WTC11 (cell line): ENCODE measurements at places on chromosomes 16 and 17.

DNA sequence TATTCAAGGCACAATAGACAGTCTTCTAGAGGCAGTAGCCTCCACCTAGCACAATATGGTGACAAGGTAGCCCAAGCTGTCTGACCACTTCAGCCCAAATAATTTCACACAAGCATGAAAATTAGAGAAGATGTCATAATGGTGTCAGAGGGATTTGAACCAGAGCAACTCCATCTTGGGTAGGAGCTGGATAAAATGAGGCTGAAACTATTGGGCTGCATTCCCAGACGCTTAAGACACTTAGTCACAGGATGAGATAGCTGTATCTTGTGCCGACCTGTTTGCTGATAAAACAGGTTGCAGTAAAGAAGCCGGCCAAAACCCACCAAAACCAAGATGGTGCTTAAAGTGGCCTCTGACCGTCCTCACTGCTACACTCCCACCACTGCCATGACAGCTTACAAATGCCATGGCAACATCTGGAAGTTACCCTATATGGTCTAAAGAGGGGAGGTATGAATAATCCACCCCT lies 192.6 kb downstream of the CPPED1 start:
- DNase-seq, result no peak

DNA sequence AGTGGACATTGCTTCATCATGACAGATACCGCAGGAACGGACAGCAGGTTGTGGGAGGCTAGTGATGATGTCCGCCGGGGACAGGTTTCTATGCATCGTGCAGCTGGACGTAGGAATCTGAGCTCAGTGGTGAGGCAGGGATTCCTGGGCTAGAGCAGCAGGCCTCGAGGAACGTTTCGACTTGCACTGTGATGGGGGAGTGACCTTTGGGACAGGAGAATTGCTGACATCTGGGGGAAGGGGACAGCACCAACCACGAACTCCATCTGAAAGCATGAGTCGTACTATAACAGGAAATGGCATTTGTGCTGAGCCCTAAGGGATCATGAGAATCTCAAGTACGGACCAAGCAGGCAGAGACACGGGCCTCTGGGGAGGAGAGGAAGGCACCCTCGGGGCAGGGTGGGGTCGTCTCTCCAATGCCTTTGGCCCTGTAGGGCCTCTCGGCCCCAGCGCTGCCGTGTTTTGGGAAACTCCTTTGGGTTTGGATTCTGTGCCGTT lies 65.8 kb upstream of the ENDOV start:
- no peak for DNase-seq

- no peak for DNase-seq
These were observed 17.1 kb downstream of the SPG7 start for GRCh38 chr16:89525146-89525913.

DNA sequence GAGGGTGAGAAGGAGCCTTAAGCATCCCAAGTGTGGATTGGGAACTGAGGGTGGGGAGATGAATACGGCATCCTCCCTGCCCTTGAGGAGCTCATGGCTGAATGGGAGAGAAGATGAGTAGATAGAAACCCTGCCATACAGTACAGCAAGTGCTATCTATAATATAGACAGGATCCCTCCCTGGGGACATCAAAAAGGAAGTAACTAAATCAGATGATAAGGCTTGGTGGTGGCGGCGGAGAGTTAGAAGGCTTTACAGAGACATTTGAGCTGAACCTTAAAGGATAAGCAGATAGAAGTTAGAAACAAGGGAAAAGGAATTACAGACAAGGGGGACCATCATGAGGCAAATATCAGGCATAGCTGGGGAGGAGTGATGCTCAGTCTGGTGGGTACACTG lies 67.5 kb upstream of the TMEM132E start:
- no peak for DNase-seq

DNA sequence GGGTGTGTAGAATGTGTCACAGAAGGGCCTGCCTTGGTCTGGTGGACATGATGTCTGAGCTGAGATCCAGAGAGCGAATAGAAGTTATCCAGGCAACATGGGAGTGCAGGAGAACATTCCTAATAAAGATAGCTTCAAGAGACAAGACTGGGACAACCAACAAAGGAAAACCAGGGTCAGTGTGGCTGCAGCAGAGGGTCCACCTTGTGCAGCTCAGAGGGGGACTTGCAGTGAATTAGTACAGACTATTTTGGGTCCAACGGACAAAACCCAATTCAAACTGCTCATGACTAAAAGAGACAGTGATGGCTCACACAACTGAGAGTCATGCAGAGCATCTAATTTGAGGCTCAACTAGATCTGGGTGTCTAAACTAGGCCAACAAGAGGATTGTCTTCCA lies 192.1 kb downstream of the CBLN1 start:
- no peak for DNase-seq

DNA sequence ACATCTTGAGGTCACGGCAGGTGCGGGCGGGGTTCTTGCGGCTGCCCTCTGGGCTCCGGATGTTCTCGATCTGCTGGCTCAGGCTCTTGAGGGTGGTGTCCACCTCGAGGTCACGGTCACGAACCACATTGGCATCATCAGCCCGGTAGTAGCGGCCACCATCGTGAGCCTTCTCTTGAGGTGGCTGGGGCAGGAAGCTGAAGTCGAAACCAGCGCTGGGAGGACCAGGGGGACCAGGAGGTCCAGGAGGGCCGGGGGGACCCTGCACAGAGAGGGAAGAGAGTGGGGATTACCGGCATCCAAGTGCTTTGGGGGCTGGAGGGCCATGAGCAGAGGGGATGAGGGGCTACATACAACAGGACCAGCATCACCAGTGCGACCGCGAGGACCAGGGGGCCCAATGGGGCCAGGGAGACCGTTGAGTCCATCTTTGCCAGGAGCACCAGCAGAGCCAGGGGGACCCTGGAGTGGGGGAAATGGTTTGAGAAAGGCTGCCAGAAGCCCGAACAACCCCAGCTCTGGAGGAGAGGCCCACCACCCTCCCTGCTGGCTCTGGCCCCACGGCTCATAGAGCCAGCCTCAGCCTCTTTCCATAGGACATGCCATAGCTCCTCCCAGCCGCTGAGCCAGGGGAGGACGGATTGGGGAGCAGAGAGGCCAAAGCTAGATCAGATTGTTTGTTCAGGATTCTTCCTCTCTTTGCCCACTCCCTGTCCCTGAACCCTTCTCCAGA lies 14.6 kb downstream of the COL1A1 start:
- no peak for DNase-seq

DNA sequence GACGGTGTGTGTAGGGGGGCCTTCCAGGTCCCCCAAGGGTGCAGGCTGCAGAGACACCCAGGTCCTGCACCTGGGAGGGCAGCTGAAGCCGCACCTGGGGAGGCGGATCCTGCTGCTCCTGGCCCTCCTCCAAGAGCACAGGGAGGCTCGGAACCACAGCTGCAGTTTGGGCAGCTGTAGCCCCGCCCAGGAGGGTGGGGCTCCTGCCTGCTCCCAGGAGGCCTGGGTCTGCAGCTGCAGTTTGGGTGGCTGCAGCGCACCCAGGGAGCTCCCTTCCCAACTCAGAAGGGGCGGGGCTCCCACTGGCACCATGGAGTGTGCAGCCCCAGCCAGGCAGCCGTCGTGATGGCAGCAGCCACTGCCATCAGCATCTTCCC lies 69.4 kb upstream of the NKD1 start:
- DNase-seq, result peak; percentile 29

GRCh38 chr16:75248142-75248535 lies 3.3 kb downstream of the BCAR1 start:
- no peak for DNase-seq

DNA sequence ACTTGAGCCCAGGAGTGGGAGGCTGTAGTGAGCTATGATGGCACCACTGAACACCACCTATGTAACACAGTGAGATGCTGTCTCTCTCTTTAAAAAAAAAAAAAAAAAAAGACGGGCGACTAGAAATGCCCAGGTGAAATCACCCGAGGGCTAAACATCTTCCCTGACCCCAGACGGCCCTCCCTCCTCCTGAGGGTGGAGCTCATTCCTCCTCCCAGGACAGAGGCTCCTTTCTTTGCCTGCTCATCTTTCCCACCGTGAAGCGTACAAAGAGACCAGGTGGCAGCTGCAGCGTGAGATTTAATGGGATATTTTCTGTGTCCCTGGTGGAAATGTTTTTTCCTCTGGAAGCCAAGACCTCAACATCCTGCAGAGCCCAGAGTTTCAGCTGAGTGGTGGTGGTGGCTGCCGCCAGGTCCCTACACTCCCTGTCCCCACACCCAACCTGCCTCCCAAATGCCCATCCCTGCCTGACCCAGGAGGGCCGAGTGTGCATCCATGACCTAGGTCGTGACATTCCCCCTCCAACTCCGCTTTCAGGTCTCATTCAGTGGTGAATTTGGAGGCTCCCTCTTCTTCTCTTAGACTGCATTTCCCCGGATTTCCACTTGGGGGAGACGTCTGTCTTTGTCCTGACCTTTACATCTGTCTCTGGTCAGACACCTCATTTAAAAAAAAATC lies 14.4 kb upstream of the GPRC5B start:
- DNase-seq, result peak; percentile 75

GRCh38 chr17:78583091-78583490 lies 5.9 kb upstream of the DNAH17 start:
- peak; percentile 52 for DNase-seq

- DNase-seq, result no peak
These were observed 10.0 kb upstream of the MYCBPAP start for GRCh38 chr17:50498021-50498874.

- no peak for DNase-seq
These were observed 40.8 kb downstream of the USP32 start for GRCh38 chr17:60351012-60351695.

- DNase-seq, result no peak
These were observed 5.3 kb downstream of the HMOX2 start for GRCh38 chr16:4481526-4481925.

- no peak for DNase-seq
These were observed 66.6 kb upstream of the AXIN2 start for GRCh38 chr17:65627891-65628643.

- no peak for DNase-seq
These were observed 15.0 kb downstream of the NACA2 start for GRCh38 chr17:61575983-61576382.

- no peak for DNase-seq
These were observed 6.1 kb downstream of the KIF19 start for GRCh38 chr17:74332017-74332650.

DNA sequence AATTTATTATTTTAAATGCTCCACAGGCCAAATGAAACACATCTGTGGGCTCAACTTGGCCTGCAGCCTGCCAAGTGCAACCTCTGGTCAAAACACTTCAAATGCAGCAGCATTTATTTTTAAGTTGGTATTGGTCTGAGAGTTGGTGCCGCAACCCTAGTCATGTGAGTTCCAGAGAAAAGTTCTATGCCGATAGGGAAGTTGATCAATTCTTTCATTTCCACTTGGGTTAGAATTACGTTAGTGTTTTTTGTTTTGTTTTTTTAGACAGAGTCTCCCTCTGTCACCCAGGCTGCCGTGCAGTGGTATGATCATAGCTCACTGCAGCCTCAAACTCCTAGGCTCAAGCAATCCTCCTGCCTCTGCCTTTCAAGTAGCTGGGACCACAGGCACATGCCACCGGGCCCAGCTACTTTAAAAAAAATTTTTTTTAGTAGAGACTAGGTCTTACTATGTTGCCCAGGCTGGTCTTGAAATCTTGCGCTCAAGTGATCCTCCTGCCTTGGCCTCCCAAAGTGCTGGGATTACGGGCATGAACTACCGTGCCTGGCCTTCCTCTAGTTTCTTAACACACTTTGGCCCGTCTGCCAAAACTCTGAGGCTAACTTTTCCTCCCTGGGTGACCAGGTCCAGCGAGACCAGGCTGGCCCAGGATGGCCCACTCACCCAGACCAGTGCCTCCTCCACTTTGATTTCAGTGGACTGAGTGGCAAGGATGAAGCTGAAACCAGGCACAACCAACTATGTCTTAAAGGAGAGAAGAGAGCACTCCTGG lies 221.1 kb downstream of the MRTFB start:
- no peak for DNase-seq

GRCh38 chr17:75404731-75405364 lies 630 bp downstream of the GRB2 start:
- DNase-seq, result peak; percentile 47

DNA sequence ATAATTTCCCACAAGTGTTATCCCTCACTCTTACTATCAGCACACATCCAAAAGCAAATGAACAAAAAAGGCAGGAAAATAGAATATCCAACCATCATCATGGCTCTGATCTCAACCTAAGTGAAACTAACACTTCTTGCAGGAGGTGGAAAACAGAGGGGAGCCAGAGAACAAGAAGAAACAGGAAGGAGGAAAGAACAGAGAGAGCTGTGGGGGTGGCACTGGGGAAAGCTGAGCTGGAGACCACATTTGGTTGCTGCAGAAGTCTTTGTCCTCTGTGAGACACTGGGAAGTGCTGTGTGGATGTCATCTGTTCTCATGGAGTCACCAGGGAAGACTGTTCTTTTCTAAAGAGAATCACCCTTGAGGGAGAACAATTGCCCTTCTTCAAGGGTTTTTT lies 34.7 kb downstream of the GRB7 start:
- DNase-seq, result no peak

DNA sequence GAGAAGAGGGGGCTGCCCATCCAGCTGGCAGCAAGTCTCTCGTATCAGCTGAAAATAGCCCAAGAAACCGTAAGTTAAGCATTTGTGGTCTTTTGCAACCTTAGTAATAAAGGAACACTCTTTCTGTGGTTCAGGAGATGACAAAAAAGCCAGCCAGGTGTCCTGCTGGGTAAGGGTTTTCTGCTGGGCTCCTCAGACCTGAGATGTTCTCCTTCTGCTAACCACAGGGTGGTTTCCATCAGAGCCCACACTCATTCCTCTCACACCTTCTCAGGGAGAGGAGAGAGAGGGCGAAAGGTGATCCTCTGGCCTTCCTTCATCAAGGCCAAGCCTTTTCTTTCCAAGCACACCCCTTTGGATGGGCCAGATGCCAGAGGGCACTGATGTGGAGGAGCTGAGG lies 70.7 kb downstream of the TEX14 start:
- DNase-seq, result no peak

DNA sequence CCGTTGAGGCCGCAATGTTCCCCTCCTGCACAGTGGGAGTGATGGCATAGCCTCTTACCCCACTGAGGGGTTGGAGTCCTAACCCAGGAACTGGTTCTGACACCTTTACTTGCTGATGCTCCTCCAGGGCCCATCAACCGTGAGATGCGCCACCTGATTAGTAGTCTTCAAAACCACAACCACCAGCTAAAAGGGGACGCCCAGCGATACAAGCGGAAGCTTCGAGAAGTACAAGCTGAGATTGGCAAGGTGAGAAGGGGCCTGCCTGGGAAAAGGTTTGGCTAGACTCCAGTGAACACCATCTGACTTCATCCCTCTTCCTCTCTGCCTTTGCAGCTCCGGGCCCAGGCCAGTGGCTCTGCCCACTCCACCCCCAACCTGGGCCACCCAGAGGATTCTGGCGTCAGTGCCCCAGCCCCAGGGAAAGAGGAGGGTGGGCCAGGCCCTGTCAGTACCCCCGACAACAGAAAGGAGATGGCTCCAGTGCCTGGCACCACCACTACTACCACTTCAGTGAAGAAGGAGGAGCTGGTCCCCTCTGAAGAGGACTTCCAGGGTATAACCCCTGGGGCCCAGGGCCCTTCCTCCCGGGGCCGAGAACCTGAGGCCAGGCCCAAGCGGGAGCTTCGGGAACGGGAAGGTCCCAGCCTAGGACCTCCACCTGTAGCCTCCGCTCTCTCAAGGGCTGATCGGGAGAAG lies 5.8 kb downstream of the RNF40 start:
- no peak for DNase-seq

DNA sequence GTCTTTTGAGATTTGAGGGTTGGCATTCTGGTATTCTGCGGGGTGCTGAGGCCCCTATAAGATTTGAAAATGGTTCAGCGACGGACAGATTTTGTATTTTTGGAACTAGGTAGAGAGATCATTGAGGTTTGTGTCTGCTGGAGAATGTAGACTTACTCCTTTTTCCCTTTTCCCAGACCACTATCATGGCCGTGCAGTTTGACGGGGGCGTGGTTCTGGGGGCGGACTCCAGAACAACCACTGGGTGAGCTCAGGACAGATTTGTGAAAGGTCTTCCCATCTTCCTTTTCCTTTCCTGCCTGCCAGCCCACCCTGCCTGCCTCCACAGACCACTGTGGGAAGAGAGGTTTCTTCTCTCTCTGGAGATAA lies 572 bp downstream of the PSMB6 start:
- DNase-seq, result peak; percentile 43
